EL (cell line): ENCODE measurements at places on chromosomes 5 and 9.

- no peak for DNase-seq
Observed at GRCh38 chr5:160726721-160727120, 125.3 kb downstream of the ATP10B start.

- no peak for DNase-seq
Observed at GRCh38 chr5:98104454-98105188, 668.8 kb upstream of the RGMB start.

DNA sequence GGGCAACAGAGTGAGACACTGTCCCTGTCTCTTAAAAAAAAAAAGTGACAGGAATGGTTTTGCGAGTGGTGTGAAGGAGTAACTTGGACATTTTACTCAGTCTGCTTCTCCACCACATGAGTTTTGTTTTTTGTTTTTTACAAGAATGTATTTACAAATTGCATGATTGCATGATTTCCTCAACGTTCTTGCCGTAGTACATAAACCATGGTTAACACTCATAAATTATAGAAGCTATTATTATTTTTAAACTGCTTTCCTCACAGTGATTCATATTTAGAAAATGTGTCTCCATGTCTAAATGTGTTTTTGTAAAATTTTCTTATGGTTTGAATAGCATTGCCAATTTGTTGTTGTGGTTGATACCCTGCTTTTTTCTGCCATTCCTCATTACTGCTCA, 220.0 kb downstream of the GOLPH3 start:
- DNase-seq, result peak; percentile 29

GRCh38 chr5:38528162-38528703, 28.2 kb downstream of the LIFR start:
- DNase-seq, result no peak
